ENCODE measurements at places on chromosomes 11 and 22. TPM values are rescaled to one million over a fixed set of nuclear protein-coding genes. Genes with fewer than 3 reads are reported as not detected.
A peak's percentile ranks its signal among the peaks of the same experiment; 100 is the strongest.

DNA sequence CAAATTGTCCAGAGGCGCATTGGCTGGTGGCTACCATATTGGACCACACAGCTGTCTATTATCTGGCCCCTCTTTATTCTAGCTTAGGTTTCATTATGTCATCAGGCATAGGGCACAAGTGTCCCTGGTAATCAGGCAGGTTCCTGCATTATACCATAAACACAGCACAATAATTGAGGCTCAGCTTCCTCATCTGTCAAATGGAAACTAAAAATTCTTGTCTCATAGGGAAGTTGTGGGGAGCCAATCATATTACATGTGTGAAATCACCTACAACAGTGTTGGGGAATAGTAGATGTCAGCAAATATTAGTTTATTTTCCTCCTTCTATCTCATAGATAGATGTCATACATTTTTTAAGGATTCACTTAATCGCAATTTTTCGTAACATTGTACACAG lies 231.0 kb upstream of the SORL1-AS1 start:
- DNase-seq, result peak; percentile 53

- DNase-seq, result no peak
Measured at GRCh38 chr22:28541137-28541536, 138.5 kb downstream of the TTC28 start.

Gene HORMAD2
- not detected for total RNA-seq

GRCh38 chr11:128518493-128519207 lies 68.7 kb downstream of the ETS1 start:
- no peak for DNase-seq

DNA sequence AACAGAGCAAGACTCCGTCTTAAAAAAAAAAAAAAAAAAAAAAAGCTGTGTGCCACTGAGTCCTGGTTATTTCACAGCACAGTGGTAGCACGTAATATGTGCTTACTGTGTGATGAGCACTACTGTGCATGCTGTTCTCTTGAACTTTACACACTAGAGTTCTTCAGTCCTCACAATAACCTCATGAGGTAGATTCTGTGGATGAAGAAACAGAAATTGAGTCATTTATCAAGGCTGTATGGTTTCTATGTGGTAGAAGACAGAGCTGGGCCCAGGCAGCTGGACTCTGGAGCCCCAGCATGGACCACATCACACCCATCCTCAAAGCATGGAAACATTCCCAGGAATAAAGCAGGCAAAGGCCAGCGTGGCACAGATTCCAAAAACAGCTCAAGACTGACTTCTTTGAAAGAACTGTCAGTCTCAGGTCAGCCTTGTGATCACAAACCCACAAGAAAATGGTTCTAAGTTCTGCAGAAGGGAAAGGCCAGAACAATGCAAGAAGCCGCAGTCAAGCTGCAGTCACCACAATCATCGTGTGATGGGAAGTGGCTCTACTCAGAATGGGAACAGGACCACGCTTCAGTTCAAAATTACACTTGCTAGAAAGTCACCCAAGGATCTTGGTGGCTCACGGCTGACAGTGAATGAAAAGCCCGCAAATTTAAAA lies 49.5 kb downstream of the MICAL3 start:
- no peak for DNase-seq

Gene SOX6
- 3.1 TPM for total RNA-seq

DNA sequence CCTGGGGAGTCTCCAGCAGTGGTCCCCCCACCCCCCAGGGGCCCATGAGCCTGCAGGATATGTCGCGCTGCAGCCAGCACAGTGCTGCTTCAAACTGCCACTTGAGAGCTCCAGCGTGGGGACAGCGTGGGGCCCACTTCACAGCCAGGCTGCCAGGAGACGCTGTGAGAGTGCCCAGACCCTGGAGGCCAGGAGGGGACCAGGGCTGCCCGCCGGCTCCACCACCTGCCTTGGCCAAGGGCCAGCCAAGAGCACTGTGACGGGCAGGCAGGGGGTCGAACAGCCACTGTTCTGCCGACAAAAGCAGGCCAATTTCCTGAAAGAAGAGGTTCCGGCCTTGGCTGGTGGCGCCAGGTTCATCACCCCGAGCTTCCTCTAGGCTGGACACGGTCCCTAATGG lies 60.2 kb downstream of the FLRT1 start:
- no peak for DNase-seq

All from esophagus muscularis mucosa (tissue), 4 donors.